HT1080 (cell line): ENCODE measurements at places on chromosomes 3 and 15. TPM values are rescaled to one million over a fixed set of nuclear protein-coding genes. Genes with fewer than 3 reads are reported as not detected.

GRCh38 chr15:55786341-55786740 lies 43.4 kb upstream of the PRTG start:
- DNase-seq: no peak

IL20RB gene
- total RNA-seq: 1.1 TPM in 2 replicates

BOC gene
- 10.4 and 15.3 TPM in 2 replicates for total RNA-seq

GRCh38 chr3:66220066-66220465 lies 735 bp upstream of the SLC25A26 start:
- no peak for DNase-seq

DNA sequence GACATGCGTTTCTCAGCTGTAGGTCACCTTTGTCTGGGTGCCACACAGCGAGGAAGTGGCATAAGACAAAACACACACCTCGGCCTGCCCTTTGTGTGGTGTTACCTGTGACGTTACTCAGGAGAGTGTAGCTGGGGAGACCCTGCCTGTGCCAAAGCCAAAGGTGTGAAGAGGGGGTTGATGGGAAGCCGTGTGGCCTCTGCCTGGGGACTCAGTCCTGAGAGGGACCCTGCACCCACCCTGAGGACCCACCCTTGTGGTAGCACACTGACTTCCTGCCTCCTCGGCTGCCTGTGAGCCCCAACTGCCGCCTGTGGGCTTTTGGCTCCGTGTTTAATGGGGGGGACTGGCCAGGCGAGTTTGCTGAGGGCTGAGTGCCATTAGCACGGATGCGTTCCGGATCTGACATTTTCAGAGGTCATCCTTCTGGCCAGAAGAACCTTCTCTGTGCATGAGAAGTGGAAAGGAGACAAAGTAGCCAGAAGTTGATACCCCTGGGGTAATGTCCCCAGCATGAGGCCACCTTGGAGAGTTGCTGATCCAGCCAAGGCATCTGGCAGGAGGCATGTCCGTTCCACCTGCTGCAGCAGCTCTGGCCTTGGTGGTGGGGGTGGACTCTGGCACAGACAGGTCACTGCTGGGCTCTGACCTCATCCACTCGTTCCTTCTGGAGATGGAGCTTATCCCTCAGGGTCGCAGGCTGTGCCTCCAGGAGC lies 51.8 kb upstream of the FURIN start:
- DNase-seq: no peak

- DNase-seq: no peak
Measured at GRCh38 chr3:42836150-42837123, 27.2 kb downstream of the ACKR2 start.

- DNase-seq: peak; percentile 59
Measured at GRCh38 chr3:37729119-37729518, 132.6 kb upstream of the CTDSPL start.
